ENCODE measurements at places on chromosomes 13 and 19. TPM values are rescaled to one million over a fixed set of nuclear protein-coding genes. Genes with fewer than 3 reads are reported as not detected.

GRCh38 chr13:98142380-98143156 is at the start of gene FARP1:
Gene FARP1 (plus strand): TSS chr13:98143094. CDS start chr13:98213243, 70,149 bp downstream.
- DNase-seq, result peak; percentile 58

GRCh38 chr13:32225481-32225931 is 89.7 kb downstream of the ZAR1L start:
- no peak for DNase-seq

DNA sequence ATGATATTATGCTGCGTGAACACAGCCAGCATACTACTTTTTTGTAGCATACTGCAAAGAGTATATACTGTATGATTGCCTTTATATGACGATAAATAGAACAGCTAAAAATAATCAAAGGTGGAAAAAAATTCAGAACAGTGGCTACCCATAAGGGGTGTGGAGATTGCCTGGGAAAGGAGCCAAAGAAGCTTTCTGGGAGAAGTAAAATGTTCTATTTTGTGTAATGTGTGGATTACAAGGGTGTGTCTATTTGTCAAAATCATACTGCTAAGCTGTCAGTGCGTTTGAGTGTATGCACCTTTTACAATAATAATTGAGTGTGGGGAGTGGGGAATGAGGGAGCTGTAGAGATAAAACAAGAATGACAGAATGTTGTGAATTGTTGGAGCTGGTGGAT is 45.2 kb upstream of the MTIF3 start:
- no peak for DNase-seq

DNA sequence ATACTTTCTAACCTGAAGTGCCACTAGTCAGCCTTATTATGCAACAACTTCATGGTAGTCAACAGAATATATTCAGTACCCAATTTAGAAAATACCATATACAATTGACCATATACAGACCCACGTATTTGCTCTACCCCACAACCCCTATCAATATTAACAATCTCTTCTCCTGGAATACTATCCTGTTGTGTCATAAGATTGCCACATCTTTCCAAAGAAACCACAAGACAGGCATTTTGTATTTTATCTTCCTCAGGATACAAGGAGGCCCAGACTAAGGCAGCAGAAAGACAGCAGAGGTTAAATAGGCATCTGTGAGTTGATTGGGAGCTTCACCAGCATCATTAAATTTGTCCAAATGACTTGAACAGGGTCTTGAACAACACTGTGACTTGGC is 4.5 kb downstream of the SPART start:
- no peak for DNase-seq

DNA sequence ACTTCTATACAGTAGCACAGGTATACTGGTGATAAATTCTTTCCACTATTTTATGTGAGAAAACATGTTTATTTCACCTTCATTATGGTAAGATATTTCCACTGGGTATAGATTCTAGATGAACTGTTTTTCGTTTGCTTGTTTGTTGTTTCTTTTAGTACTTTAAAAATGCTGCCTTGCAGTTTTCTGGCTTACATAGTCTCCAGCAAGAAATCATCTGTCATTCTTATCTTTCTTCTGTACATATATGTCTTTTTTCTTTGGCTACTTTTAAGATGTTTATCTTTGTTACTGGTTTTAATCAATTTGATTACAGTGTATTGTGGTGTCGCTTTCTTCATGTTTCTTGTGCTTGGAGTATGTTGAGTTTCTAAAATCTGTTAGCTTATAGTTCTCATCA is 333.3 kb upstream of the HTR2A start:
- no peak for DNase-seq

LILRB4 gene
- 0.54 TPM for total RNA-seq

KPTN gene
- total RNA-seq, result 5.9 TPM

- DNase-seq, result peak; percentile 67
These were observed 5.5 kb upstream of the IFI30 start for GRCh38 chr19:18167975-18168645.

GRCh38 chr19:39127812-39128515 is 2.4 kb downstream of the PAK4 start:
- DNase-seq, result peak; percentile 90

DNA sequence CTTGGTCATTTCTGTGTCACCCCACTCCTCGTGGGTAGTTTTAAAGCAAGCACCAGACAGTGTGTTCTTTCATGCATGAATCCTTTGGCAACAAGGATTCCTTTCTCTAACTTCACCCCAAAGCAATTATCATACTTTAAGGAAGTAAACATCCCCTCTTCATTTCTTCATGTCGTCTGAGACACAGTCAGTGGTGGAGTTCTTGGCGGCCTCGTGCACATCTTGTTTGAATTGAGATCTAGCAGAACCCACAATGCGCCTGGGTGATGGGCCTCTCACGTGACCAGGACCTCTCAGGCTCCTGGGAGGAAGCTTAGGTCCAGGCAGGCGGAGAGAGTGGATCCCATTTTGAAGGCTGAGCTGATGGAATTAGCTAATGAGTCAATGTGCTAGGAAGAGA is 2.6 kb downstream of the ACSBG2 start:
- no peak for DNase-seq

DNA sequence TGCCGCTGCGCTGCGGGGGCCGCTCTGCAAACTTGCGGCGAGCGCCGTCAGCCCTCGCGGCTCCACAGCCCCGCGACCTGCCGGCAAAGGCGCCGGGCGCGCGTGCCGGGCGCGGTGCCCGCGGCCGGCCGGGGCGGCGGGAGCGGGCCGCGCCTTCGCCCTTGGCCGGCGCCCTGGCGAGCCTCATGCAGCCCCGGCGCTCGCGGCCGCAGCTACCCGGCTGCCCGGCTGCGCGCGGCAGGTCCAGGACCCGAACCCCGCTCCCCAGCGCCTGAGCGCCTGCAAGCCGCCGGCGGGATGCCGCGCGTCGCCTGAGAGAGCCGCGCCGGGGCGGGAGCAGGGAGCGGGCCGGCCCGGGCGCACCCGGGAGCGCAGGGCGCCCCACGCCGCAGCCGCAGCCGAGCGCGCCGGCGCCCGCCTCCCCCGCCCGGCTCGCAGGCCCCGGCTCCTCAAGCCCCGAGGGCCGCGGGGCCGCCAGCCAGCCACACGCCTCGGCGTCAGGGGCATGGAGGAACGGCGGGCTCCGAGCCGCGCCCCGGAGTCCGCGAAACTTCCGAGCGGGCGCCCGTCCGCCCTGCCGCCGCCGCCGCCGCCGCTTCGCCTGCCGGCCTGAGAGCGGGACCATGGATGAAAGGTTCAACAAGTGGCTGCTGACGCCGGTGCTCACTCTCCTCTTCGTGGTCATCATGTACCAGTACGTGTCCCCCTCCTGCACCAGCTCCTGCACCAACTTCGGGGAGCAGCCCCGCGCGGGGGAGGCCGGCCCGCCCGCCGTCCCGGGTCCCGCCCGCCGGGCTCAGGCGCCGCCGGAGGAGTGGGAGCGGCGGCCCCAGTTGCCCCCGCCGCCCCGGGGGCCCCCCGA is 564 bp downstream of the HS6ST3 start:
- DNase-seq, result peak; percentile 12

LILRB2 gene
- total RNA-seq, result 0.27 TPM

DNA sequence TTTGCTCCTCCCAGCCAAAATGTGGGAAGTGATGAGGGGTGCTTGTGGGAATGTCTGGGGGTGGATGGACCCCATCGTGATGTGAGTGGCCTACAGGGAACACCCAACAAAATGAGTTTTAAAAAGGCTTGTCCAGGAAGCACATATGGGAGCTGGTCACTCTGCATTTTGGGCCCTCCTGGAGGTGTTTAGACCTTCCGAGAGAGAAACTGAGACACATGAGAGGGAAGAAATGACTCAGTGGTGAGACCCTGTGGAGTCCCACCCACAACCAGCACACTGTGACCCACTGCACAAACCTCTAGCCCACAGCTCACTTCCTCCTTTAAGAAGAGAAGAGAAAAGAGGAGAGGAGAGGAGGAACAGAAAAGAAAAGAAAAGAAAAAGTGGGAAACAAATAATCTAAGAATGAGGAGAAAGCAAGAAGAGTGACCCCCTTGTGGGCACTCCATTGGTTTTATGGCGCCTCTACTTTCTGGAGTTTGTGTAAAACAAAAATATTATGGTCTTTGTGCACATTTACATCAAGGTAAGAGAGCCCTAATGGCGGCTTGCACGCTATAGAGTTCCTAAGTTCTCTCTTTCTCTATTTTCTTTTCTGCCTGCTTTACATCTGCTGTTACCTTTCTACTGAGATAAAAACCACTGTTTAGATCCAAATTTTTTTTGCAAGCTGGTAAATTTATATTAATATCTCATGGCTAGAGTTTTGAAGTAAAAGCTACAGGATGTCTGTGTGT is 13.3 kb upstream of the LILRB1 start:
- no peak for DNase-seq

SOX1 gene
- total RNA-seq, result 6.9 TPM

DNA sequence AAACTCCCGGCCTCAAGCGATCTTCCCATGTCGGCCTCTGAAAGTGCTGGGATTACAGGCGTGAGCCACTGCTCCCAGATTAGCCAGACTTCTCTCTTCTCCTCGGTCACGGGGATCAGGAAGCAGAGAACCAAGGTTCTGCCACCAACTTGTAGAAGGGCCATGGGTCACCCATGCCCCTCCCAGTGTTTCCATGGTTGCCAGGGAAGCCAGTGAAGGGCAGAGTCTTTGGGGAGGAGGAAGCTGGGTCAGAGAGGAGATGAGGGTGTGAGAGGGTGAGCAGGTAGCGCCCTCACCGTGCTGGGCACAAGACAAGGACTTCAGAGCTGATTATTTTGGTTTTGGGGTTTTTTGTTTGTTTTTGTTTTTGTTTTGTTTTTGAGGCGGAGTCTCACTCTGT is 77.1 kb downstream of the GNG7 start:
- no peak for DNase-seq

DNA sequence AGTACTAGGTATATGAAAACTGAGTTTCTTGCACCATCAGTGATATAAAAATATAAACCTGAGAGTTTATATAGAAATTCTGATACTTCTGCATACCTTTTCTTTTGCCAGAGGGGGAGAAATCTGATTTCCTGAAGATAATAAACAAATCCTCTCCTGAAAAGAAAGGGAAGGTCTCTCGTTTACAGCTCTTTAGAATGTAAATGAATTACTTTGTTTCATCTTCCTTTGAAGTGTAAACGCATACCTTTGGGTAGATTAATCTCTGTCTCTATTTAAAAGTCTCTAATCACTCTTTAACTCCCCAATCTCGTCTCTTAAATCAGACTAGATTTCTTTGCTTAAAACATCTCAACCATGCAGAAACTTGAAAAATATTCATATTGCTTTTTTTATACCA is 1092.9 kb downstream of the SLITRK5 start:
- DNase-seq, result no peak

ZNF44 gene
- 18.4 TPM for total RNA-seq

DNA sequence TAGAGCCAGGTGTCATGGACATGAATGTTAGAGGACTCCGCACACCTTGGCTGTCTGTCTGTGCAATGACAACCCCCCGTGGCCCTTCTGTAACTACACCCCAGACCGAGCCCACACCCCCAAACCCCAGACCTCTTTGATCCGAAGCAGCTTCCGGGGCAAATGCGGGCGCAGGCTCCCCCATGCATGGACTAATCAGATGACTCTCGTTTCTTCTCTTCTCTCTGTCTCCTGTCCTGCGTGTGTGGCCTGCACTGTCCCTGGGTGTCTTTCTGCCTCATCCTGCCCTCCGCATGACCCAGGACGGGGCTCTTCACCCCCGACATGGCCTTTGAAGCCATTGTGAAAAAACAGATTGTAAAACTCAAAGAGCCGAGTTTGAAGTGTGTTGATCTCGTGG is 38.9 kb downstream of the TMED1 start:
- no peak for DNase-seq

- no peak for DNase-seq
These were observed 9.1 kb downstream of the PDS5B start for GRCh38 chr13:32595306-32595705.

GRCh38 chr13:99399623-99399974 is 92.4 kb upstream of the GPR183 start:
- DNase-seq, result no peak

- no peak for DNase-seq
These were observed 211.0 kb downstream of the EFNB2 start for GRCh38 chr13:106324444-106324843.

DNA sequence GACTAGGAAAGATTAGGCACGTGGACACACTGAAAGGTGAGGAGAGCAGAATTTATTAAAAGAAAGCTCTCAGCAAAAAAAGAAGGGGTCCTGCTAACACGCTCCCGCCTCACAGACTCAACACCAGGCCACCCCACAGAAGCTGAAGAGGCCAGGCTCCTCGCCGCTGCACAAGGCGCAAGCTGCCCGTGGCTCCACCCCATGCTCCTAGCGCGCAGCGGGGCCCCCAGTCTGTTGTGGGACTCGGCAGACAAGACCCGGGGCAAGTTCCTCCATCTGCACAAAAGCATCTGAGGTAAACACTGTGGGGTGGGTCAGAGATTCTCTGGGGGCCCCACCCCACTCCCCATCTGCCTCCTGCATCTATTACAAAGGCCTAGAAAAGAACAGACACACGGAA is 1462.4 kb downstream of the EFNB2 start:
- DNase-seq, result no peak

GRCh38 chr13:48578516-48579164 is 45.8 kb upstream of the RCBTB2 start:
- DNase-seq, result no peak

DNA sequence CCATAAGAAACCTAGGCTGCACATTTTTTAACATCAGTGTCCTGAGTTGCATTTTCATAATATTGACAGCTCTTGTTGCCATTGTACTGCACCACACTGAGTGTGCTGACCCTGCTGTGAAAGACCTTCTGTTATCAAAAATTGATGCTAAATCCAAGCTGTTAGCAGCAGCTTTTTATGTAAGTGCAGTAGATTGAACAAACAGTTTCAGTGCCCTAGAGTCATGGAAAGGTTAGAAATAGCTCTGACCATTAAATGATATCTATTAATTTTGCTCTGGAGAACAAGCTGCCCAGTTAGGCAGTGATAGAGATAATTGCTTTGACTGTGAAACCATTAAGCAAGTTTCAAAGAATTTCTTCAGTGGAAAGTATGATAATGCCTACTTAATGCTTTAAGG is 1289.2 kb upstream of the PCDH20 start:
- peak; percentile 2 for DNase-seq
